ENCODE measurements at places on chromosomes 2 and 18.

GRCh38 chr2:36389091-36389564 is 33.5 kb downstream of the CRIM1 start:
- DNase-seq, result no peak

- no peak for DNase-seq
Observed at GRCh38 chr2:240524963-240525718, 32.6 kb downstream of the ANKMY1 start.

DNA sequence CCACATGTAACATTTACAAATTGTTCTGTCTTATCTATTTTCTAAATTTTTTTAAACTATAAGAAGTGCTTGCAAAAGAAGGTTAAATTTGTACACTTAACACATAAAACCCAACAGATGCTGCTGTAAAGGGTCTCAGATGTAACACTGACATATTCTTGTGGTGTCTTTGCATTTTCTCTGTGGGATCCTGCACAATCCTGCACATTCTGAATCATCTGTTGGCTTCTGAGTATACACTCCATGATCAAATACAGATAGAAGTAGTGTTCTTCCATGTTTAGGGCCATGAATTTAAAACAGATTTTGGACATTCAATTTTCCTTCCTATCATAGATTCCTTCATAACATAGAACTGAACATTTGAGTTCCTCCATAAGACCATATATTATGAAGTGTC is 89.0 kb downstream of the SPRED2 start:
- DNase-seq, result no peak

GRCh38 chr2:240917684-240918257 is 11.6 kb downstream of the CROCC2 start:
- DNase-seq, result no peak

GRCh38 chr18:13392029-13392750 is 173.6 kb downstream of the LDLRAD4 start:
- no peak for DNase-seq

DNA sequence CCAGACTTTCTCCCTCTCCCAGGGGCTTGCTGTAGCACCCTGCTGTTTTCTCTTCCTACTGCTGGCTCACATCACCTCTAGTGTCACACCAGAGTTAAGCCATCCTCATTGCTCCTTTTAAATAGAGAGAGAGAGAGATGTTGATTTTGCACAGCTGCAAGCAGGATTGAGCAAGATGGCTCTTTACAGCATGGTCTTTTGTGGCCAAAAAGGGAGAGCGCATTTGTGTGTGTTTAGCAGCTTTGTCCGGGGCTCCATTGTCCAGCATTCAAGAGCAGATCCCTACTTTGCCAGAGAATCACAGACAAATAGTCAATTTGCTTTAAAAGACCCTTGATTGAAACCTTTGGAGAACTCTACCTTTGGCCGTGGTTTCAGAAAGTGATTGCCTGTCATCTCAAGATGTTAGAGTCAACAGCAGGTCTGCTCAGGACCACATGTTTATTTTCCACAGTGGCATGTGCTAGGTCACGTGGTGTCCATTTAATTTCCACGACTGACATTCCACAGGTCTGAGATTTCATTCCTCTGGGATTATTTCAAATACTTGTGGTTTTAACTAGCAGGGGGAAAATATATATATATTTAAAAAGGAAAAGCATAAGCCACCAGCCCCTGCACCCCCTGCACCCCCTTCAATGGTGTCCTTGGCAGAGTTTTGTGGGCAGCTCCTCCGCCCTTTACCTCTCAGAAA is 359.9 kb upstream of the SLC14A2 start:
- no peak for DNase-seq
